ENCODE measurements at places on chromosomes 4 and X.

- DNase-seq, result no peak
These were observed 94.7 kb upstream of the PUDP start for GRCh38 chrX:7242613-7243012.

GRCh38 chrX:151879856-151880255 lies 32.8 kb upstream of the MAGEA4 start:
- no peak for DNase-seq

DNA sequence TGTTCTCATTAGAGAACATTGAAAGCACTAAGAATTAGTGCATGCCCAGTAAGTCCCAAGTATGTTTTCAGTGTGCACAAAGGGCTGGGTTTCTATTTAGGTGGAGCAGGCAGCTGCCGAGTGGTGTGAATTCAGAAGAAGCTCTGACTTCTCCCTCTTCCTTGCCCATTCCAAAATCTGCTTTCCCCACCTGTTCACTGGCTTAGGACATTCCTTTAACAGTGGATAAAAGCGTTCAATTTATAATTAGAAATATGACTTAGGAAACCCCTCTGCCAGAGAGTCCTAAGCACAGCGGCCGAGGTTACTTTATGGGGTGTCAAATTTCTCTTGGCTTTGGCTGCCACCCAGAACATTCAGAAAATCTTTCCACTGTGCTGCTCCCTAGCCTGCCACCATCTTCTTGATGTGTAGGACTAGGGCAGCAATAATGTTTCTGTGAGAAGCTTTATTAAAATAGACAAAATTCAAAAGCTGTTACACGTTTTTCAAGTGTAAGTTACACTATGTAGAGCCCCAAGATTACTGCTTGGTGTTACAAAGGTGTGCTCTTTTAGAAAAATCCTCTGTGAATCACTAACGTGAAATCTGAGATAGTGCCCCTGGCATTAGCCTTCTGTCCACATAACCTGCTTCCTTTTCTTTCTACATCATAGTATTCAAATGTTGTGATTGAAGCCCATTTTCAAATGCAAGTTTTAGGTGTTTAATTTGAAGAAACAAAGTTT lies 191.6 kb upstream of the ANKRD50 start:
- peak; percentile 0 for DNase-seq

DNA sequence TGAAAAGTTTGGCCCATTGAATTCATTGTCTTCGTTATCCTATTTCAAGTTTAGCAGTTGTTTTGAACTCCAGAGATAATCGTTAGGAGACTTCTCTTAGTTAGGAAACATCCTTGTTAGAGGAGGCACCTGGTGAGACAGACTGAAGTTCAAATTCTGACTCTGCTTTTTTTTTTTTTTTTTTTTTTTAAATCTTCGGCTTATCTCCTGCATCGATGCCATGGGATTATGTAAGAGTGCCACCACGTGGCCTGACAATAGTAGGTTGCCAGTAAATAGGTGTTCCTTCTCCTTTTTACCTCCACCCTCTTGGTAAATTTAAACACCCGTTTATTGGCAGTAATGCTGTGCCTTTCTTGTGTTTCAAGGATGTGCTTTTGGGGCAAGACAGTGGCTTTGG lies 149.3 kb downstream of the SOWAHB start:
- no peak for DNase-seq

GRCh38 chr4:80471756-80472155 lies 136.2 kb downstream of the CFAP299 start:
- peak; percentile 4 for DNase-seq

- no peak for DNase-seq
These were observed 142.3 kb downstream of the PCDH18 start for GRCh38 chr4:137389911-137390520.

DNA sequence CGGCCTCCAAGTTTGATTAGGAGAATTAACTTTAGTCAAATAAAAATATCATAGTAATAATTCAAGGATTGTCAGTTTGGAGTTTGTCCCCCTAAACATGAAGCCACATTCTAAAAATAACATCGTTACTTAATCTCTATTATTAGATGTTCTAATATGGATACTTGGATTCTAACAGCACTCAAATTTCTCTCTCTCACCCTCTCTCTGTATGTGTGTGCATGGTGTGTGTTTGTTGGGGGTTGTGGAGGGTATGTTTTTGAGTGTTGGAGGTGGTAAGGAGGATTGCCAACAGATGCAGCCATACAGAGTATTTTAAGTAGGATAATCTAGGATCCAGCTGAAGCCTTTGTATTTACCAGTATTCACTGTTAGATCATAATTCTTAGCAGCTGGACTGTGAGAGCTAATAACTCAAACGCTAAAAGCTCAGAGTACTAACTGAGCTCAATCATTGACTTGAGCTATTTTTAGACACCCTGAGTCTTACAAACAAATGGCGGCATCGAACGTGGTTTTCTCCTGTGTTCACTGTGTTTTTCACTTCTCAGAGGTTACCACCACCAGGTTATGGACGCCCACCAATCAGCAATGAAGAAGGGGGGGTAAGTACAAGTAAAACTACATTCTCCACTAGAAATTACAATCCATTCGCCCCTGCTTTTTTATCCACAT lies 8.8 kb downstream of the ENAM start:
- DNase-seq, result no peak

- no peak for DNase-seq
These were observed 125.1 kb downstream of the MAML3 start for GRCh38 chr4:140028676-140029517.

- no peak for DNase-seq
These were observed 37.3 kb downstream of the SLIT2 start for GRCh38 chr4:20288846-20289512.

DNA sequence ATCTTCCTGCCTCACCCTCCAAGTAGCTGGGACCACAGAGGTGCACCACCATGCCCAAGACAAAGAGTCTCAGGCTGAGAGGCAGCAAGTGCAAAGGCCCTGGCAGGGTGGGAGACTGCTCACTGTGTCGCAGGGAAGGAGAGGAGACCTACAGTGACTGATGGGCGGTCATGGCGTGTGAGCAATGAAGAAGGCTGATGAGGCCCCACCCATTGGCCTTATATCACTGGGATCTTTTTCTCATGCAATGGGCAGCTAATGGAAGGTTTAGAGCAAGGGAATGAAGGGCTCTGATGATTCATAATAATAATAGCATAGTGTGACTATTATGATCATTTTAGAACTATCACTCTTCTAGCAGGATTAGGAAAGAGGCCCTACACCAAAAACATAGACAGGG lies 20.9 kb downstream of the FAM9C start:
- DNase-seq, result no peak

- DNase-seq, result no peak
These were observed 456.1 kb downstream of the GRXCR1 start for GRCh38 chr4:43348591-43348990.

DNA sequence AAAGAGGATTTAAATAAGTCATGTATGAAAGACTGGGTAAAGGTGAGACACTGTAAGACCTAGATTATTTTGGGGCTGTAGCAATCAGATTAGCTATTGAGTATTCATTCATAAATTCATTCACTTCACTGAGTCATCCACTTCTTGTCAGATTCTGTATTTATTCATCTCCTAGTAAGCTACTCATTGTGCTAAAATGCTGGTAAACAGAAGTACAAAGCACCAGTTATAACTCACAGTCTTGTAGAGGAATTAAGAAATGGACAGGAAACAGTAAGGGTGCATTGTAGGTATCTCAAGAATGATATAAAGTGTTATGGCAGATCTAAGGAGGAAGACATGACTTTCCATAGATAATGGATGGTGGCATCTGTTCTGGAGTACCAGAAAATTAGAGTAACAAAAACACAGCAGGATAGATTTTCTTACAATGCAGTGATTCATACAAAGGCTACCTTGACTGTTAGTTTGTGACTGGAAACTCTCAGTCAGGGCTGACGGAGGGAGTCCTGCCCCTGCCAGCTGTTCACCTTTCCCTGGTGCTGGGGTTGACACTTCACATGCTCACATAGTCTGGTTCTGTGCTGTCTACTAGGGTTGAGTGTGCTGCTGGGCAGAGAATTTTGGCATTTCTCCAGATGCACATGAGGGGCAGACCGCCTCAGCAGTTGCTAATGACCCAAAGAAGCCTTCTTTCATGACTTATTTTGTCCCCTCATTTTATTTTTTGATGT lies 26.5 kb upstream of the HAND2 start:
- DNase-seq, result no peak

GRCh38 chrX:32451954-32452695 lies 759.2 kb downstream of the DMD start:
- DNase-seq, result no peak

GRCh38 chr4:152011469-152011868 lies 250.7 kb upstream of the GATB start:
- DNase-seq, result no peak

GRCh38 chr4:23828020-23828715 lies 61.7 kb downstream of the PPARGC1A start:
- no peak for DNase-seq

- no peak for DNase-seq
These were observed 1.5 kb upstream of the PLAC1 start for GRCh38 chrX:134659761-134660160.

- DNase-seq, result no peak
These were observed 514.4 kb downstream of the RPA4 start for GRCh38 chrX:97398030-97398551.

- DNase-seq, result no peak
These were observed 5.2 kb upstream of the CBR4 start for GRCh38 chr4:169015186-169015623.

GRCh38 chr4:74083546-74083945 lies 15.4 kb downstream of the CXCL2 start:
- DNase-seq, result no peak

DNA sequence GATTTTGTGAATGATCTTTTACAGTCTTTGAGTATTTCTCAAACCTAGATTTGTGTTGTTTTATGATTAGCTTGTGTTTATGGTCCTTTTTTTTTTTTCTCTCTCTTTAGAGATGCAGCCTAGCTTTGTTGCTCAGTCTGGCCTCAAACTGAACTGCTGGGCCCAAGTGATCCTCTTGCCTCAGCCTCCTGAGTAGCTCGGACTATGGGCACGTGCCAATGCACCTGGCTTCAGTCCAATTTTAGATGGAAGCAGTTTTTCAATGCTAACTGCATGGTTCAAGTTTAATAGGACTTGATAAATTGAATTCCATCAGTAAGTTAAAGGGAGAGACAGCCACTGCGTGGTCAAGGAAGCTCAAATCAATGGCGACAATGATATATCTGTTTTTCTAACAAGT lies 3.8 kb upstream of the FGG start:
- no peak for DNase-seq

DNA sequence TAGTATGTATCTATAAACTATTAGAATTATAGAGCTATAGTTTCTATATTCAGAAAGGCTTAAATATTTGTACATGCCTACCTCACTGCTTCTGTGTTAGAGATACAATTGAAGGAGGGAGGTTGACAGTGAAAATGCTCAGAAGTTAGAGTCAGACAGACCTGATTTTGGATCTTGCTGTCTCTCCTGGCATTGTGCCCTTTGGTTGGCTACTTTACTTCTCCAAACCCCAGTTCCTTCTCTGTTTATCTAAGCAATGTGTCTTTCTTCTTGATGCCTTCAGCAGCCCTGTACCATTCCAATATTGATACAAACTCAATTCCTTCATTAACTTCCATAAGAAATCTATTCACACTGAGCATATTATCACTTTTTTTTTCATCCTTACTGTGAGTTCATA lies 28.7 kb downstream of the CCNG2 start:
- no peak for DNase-seq

- peak; percentile 1 for DNase-seq
These were observed 245.6 kb downstream of the TRAM1L1 start for GRCh38 chr4:116839826-116840225.

DNA sequence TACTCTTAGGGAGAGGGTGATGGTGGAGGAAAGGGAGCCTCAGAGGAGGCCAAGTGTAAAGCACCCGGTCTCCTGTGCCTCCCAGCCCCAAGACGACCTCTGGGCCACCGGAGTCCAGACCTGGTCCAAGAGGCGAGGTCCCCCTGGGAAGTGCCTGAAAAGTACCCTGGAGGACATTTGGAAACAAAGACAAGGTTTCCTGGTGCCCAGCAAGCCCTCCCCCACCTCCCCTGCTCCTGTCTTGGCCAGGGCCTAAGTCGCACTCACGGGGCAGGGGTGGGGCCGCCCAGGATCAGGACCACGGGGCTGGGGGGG lies 532 bp upstream of the SH3BP2 start:
- no peak for DNase-seq

DNA sequence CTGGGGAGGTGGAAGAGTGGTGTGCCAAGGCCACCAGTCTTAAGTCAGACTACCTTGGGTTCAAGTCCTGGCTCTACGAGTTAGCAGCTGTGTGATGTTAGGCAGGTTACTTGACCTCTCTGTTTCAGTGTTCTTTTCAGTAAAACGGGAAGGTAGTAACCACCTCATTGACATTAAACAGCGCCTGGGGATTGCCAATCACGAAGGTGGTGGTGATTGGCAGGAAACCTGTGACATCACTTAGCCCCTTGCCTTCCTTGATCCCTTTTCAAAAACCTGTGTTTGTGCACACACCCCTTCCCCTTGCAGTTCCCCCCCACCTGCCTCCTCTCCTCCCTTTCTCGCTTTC lies 7.6 kb downstream of the KLF3 start:
- no peak for DNase-seq

DNA sequence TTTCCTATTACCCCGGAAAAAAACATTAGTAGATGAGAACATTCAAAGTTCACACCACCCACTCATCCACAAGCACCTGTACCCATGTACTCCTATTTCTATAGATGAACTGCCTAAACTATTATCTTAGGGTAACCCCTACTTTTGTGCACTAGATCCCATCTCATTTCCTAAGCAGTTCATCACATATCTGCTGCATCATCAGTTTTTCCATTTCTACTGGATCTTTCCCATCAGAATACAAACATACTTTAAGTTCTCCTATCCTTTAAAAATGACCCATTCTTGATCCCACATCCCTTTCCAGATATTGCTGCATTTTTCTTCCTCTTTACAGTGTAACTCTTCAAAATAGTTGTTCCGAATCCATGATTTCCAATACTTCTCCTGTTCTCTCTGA lies 81.0 kb downstream of the PRSS12 start:
- no peak for DNase-seq

GRCh38 chr4:108556588-108557200 lies 63.7 kb upstream of the RPL34 start:
- DNase-seq, result no peak

DNA sequence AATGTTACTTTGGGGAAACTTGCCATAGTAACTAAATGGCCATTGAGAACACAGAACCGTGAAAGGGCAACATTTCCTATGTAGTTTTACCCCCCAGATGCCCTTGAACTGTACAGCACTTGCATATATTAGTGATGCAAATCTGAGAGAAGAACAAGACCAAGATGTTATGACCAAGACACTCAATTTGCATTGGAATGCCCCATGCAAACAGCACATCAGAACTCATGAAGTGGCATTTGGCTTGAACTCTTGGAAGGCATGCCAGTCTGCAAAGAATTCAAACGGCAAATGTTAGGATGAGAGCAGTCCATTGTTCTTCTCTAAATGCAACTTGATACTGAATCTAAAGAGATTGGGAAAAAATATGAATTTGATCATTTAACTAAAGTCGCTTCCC lies 139.4 kb upstream of the CXorf66 start:
- DNase-seq, result no peak

- DNase-seq, result no peak
These were observed 186.4 kb downstream of the DCLK2 start for GRCh38 chr4:150264595-150265161.

- DNase-seq, result no peak
These were observed 27.6 kb upstream of the CFAP299 start for GRCh38 chr4:80307774-80308465.
